Stimulated activated CD8-positive, alpha-beta memory T cell treated with anti-CD3 and anti-CD28 coated beads, Interleukin-4, amount 100 ng/mL, for 1 hour (primary cell): ENCODE measurements at places on chromosomes 11 and 22.

GRCh38 chr11:116871248-116871647 lies 33.8 kb upstream of the APOA1 start:
- DNase-seq: no peak

- DNase-seq: no peak
Observed at GRCh38 chr22:47626428-47627390, 864.3 kb downstream of the TBC1D22A start.

GRCh38 chr11:8329336-8329735 lies 65.7 kb upstream of the LMO1 start:
- no peak for DNase-seq

GRCh38 chr22:38089474-38089851 lies 5.5 kb upstream of the SLC16A8 start:
- no peak for DNase-seq

DNA sequence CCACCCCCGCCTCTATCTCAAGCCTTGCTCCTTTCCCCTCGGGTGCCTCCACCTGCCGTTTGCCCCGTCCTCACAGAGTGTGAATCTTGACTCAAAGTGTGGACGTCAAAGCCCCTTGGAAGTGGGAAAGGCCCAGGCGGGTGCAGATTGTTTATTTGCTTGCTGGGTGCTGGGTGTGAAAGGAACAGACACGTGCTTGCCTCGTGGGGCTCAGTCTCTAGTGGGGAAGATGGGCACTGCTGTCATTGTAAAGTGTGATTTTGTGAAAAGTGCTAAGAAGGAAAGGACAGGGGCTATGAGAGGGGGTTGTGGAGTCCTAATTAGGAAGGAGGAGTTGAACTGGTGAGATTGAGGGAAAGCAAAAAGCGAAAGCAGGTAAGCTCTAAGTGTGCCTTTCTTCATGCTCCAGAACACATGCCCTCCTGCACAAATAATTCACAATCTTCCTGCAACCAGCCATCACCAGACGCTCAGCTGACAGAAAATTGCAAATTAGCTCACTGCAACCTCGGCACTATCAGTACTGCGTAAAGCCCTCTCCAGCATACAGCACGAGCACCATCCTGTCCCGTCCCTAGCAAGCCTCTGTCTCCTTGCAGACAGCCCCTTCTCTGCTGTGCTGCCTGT lies 9.7 kb upstream of the GCAT start:
- DNase-seq: no peak

- no peak for DNase-seq
Observed at GRCh38 chr11:71200761-71201160, 51.6 kb downstream of the SHANK2 start.

- no peak for DNase-seq
Observed at GRCh38 chr22:30502911-30503310, 2.6 kb downstream of the SEC14L4 start.

DNA sequence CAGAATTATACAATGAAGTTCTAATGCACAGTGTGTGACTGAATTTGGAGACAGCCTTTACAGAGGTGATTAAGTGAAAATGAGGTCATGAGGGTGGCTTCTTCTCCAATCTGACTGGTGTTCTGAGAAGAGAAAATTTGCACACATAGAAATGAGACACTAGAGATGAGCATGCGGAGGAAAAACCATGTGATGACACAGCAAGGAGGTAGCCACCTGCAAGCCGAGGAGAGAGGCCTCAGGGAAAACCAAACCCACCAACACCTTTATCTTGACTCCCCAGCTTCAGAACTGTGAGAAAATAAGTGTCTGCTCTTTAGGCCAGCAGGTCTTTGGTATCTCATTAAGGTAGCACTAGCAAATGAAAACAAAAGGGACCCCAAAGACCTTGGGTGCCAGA lies 93.2 kb downstream of the GGTLC2 start:
- no peak for DNase-seq

DNA sequence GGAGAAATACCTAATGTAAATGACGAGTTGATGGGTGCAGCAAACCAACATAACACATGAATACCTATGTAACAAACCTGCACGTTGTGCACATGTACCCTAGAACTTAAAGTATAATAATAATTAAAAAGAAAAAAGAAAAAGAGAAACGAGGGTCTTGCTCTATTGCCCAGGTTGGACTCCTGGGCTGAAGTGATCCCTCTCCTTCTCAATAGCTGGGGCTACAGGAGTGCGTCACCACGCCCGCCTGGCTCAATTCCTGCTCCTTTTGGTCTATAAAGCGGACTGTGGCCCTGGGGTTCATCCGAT lies 521 bp upstream of the PTS start:
- DNase-seq: no peak

GRCh38 chr22:47846206-47846605 lies 1083.8 kb downstream of the TBC1D22A start:
- no peak for DNase-seq

DNA sequence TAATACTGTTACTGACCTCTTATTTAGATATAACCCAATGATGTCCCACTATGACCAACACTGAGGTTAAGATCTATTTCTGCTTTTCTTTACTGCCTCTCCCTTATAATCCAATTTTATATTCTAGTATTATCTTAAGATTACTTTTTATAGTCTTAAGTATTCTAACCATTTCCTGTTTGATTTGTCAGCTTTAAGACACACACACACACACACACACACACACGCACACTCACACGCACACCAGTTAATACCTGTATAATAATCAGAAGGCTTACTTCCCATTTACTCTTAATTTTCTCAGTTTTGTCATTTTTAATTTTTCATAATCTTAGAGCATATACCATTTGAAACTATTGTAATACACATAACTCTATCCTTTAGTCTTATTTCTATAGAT lies 226.0 kb upstream of the C11orf87 start:
- DNase-seq: no peak

DNA sequence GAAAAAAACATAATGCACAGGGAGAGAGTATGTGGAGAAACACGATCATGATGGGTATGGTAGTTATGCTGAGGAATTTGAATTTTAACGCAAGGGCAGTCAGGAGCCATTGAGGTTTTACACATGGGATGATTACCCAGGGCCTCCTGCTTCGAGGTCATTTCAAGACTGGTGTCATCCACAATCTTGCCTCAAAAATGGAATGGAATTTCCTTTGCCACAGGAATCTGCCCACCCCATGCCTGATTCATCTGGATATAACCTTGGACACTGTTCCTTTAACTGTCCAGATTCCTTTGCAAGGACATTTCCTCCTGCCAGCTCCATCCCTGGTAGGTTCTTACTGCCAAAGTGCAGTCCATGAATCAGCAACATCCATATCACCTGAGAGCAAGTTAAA lies 655.9 kb upstream of the TENM4 start:
- no peak for DNase-seq

- DNase-seq: no peak
Observed at GRCh38 chr22:37912171-37912570, 6.1 kb downstream of the MICALL1 start.

- no peak for DNase-seq
Observed at GRCh38 chr11:96293109-96293508, 49.9 kb downstream of the MAML2 start.

DNA sequence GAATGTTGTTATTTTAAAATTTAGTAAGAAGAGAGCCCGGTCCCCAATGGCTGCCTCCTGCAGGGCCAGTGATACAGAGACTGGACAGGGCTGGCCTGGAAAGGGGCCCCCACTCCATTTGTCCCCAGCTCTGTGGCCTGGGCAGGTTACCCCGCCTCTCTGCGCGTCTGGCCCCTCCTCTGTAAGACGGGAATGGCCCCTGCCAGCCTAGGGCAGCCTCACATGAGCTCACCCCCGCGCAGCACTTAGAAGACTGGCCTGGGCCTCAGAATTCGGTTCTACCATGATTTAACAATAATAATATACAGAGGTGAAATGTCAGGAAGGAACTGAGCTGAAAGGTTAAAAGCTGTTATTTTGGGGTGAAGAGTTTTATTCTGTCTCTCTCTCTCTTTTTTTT lies 1.3 kb downstream of the APOBEC3G start:
- DNase-seq: no peak

DNA sequence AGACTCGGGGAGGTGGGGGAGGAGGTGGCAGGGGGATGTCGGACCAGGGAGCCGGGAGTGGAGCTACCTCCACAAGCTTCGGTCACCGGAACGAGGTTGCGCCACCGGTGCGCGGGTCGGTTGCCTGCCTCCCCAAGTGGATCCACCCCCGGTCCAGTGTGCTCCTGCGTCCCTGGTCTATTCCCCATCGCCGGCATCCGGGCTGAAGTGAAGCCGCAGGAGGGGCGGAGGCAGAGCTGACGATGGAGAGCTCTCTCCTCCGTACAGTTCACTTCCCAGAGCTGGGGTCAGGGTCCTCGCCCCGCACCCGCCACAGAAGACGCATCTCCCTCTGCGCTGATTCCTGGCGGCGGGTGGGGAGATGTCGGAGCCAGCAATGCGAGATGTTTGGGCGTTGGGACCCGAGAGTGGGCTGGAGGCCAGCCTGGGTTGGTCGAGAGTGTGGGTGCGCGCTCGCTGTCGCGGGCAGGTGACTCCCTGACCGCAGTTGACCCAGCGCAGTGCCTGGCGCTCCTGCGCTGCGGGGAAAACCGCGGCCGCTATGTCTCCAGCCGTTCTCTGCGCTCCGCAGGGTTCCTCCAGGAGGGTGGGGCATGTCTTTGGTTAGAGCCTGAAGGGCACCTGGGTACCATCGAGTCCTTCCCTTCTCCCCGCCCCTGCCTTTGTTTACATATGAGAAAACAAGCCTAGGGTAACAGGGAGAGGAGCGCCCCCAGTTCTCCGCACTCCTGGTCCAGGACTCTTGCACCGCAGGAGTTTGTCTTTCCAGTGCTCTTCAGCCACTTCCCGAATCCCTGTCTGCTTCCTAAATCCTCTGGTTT lies 1.7 kb downstream of the C11orf96 start:
- no peak for DNase-seq

- no peak for DNase-seq
Observed at GRCh38 chr11:6249770-6250555, 9.7 kb upstream of the CCKBR start.

- DNase-seq: no peak
Observed at GRCh38 chr22:25083807-25084200, 115.9 kb upstream of the CRYBB3 start.
